ENCODE measurements at places on chromosomes 12 and 14.

- DNase-seq = no peak
These were observed 2.3 kb downstream of the DAZAP2 start for GRCh38 chr12:51240971-51241370.

GRCh38 chr14:99277530-99277929 is 5.5 kb upstream of the BCL11B start:
- DNase-seq = no peak

DNA sequence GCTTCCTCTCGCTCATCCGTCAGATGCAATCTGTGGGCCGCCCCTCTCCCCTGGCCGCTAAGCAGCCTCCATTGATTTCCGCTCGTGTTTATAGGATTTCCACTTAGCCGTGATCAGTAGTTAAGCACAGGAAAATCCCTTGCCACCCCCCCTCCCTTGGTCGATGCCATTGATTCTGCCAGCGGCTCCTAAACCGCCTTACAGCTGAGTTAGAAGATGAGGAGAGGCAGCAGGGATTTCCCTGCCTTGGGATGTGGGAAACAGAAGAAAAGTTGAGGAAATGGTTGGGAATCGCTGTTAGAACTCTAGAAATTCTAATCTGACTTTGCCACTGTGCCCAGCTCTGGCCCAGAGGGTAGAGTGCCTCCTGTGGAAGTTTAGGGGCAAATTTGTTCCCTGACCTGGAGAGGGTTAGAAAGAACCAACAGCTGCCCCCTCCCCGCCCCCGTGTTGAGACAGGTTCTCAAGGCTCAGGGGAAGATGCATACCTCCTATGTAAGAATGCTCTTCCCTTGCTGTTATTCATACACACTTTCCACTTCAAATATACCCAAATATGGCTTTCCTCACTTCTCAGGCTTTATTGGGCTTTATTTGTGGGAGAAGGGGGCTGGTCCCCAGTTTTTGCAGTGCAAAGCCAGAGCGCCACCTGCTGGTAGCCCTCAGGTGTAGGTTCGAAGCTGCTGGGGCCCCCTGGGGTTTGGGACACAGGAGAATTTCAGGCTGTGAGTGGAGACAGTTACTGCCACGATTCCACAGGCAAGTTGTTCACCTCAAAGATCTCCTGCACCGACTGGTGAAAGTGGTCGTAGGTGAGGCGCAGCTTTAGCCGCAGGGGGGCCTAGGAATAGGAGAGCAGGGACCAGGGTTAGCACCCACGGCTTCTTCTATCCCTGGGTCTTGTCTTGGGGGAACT is 3.2 kb downstream of the THTPA start:
- peak; percentile 84 for DNase-seq

GRCh38 chr12:57772429-57773322 is at the start of gene EEF1AKMT3:
TSS of gene EEF1AKMT3 (plus strand) at chr12:57772614. CDS start at chr12:57772725, 111 bp downstream.
- DNase-seq = no peak

DNA sequence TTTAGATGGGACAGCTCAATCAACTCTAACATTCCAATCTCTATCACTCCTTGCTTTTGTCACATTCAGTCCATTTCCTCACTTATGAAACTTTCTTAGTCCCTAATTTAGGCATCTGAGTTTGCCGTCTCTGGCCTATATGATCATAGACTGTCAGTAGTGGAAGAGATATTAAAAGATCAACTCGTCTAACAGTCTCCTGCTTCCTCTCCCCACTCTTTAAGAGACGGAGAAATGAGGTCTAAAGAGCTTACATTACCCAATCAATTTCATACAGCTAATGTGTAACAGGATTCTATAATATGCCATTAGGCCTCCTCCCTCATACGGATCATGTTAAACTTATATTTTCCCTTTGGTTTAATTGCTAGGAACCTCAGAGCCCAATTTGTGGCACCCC is 6.5 kb upstream of the ATP23 start:
- no peak for DNase-seq

GRCh38 chr12:26264215-26264838 is 69.0 kb downstream of the SSPN start:
- no peak for DNase-seq

- DNase-seq = no peak
These were observed 12.8 kb downstream of the MYL2 start for GRCh38 chr12:110907583-110907982.

GRCh38 chr12:9869307-9870161 is at the start of gene CLEC2B:
TSS of gene CLEC2B (minus strand) at chr12:9869354.
- DNase-seq = peak; percentile 69

GRCh38 chr12:86670986-86671385 is 414.8 kb upstream of the MGAT4C start:
- DNase-seq = no peak

GRCh38 chr12:26721800-26722199 is 111.2 kb downstream of the ITPR2 start:
- no peak for DNase-seq

Data from activated CD8-positive, alpha-beta memory T cell treated with anti-CD3 and anti-CD28 coated beads for 24 hours (primary cell).